ENCODE measurements at places on chromosomes 2 and 18. TPM values are rescaled to one million over a fixed set of nuclear protein-coding genes. Genes with fewer than 3 reads are reported as not detected.

The C2orf72 gene
- total RNA-seq = 0.97 TPM

The MOCOS gene
- 4.2 TPM for total RNA-seq

The FIGN gene
- total RNA-seq = 5.8 TPM

The GAREM2 gene
- total RNA-seq = 2.0 TPM

The GALR1 gene
- total RNA-seq = not detected

The POTEE gene
- 0.18 TPM for total RNA-seq

- DNase-seq = no peak
Observed at GRCh38 chr18:24254071-24254470, 115.2 kb downstream of the CABYR start.

- no peak for DNase-seq
Observed at GRCh38 chr2:83006961-83007360, 1452.1 kb downstream of the SUCLG1 start.

DNA sequence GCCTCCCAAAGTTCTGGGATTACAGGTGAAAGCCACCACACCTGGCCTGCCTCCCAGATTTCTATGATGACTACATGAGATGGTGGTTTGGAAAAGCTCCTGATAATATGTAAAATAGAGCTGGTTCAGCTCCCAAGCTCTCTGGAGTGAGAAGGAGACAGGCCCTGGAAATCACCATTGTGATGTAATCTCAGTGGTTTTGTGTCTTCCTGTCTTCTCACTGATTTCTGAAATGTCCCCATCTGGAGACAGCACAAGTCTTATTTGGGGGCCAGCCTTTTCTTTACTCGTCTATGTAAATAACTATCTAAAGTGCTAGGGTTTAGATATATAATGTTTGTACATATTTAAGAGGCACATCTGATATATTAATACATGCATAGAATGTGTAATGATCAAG, 64.0 kb downstream of the CCNT2 start:
- DNase-seq = no peak

DNA sequence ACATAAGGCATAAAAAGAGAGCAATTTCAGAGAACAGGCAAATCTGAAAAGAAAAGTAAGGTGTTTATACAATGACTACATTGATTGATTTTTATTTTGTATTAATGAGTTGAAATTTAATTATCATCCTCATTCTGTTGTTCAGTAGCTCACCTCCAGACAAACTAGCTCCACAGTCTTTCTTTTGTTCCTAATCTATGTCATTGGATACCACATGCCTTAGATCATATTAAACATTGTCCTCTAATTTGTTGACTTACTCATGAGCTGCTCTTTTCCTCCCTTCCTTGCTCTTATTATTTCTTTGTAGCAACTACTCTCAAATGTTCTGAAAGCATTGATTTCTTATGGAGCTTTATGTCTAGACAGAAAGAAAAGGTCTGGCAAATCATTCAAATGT, 185.5 kb upstream of the ZSWIM2 start:
- no peak for DNase-seq

- DNase-seq = no peak
Observed at GRCh38 chr2:144357623-144358373, 162.1 kb downstream of the ZEB2 start.

GRCh38 chr2:25842155-25842554, 36.1 kb downstream of the ASXL2 start:
- DNase-seq = no peak

- DNase-seq = peak; percentile 74
Observed at GRCh38 chr2:217900010-217900779, 102.6 kb downstream of the TNS1 start.

DNA sequence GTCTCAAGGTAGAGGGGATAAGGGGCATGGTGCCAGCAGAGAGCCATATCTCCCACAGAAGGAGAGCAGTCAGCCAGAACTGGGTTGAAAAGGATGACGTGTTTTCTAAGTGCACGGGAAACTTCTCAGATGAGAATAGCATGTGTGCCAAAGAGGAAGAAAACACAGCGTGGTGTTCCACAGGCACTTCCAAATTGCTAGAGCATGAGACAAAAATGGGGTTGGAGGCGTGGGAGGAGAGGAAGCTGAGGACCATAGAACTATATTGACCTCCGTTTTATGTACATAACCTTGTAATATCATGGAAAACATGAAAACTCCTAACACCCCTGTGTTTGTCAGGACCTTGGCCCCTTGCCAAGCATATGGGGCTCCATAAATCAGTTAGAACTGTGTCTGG, 682.7 kb upstream of the RAB6C start:
- DNase-seq = no peak

- no peak for DNase-seq
Observed at GRCh38 chr2:191931329-191931728, 84.4 kb upstream of the CAVIN2 start.

- no peak for DNase-seq
Observed at GRCh38 chr2:151842830-151843690, 14.8 kb upstream of the ARL5A start.

GRCh38 chr18:54173980-54174630, 50.4 kb downstream of the MBD2 start:
- no peak for DNase-seq

DNA sequence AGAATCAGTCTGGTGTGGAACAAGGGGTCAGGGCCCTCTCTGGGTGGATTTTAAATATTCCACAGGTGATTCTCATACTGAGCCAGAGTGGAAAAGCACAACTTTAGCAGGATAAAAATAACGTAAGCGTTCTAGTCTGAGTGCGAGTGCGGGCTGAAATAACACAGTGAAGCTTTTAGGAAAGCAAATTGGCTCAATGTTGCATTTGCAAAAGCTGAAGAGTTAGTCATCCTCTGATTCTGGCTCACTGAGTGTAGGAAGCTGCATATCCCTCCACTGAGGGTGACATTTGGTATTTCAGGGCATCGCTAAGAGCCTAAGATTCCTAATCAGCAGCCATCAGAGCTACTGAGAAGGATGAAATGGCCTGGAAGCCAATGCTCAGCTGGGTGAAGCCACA, 134.7 kb downstream of the RIF1 start:
- DNase-seq = no peak

- DNase-seq = no peak
Observed at GRCh38 chr2:46490521-46491141, 11.3 kb downstream of the TMEM247 start.

DNA sequence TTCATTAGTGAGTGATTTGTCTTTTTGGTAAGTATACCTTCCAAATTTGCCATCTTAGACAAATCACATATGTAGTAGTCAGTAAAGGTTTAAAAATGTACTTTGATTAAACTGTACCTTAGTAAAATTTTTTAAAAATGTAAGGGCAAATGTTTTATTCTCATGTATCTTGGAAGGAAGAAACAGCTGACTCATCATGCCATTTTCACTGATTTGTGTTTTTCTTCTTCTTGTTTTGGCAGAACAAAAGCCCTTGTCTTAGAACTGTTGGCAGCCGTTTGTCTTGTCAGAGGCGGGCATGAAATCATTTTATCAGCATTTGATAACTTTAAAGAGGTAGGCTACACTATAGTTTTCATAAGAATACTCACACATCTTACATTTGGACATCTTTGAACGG, 136.5 kb downstream of the PRPF40A start:
- DNase-seq = no peak

- no peak for DNase-seq
Observed at GRCh38 chr2:142984657-142985056, 107.2 kb downstream of the KYNU start.

DNA sequence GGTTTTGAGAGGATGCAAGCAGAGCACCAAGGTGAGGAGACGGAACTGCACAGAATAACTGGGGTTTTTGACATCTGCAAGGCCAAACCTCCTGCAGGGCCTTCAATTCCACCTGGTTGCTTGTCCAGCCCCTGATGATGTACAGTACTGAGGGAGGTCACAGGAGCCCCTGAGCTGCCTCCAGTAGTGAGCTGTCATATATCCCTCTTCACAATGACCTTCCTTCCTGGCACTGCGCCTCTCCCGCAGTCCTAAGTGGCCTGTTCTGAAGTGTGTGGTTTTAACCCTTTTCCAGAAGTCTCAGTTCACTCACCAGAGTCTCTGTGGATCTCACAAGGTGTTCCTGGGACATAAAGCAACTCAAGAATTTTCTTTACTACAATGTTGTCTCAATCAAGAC, 45.3 kb downstream of the LRRTM1 start:
- no peak for DNase-seq

DNA sequence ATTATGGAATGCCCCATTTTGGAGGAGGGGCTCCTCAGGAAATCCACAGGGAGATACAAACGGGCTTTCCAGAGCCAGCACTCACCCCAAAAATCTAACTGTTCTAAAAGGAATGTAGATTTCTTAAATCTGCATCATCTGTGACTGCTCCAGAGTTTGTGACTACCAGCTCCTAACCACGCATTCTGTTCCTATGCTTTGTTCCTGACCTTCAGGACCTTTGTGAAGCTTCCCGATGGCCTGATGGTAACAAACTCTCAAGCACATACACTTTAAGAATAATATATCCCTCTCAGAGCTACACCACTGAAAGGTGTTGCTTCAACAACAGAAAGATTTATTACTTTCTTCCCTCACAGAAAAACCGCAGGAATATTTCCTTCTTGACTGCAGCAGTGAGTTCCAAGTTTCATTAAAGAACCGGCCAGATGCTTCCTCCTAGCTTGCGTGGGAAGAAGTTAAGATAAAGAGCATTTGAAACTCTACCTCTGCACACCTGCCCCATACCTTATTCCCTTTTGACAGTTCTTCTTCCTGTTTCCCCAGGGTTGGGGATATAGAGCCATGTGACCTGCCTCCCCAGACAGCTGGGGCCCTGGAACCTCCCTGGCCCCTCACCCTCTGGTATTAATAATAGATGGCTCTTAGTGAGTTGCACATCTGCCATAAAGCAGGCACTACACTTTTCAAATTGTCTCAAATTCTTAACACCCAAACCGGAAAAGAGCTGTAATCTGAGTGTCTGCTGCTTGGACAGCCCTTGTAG, 40.2 kb upstream of the EML4 start:
- no peak for DNase-seq
